RKO (cell line): ENCODE measurements at places on chromosomes 6 and 20.

- no peak for DNase-seq
Observed at GRCh38 chr20:48892891-48893290, 28.6 kb upstream of the ARFGEF2 start.

DNA sequence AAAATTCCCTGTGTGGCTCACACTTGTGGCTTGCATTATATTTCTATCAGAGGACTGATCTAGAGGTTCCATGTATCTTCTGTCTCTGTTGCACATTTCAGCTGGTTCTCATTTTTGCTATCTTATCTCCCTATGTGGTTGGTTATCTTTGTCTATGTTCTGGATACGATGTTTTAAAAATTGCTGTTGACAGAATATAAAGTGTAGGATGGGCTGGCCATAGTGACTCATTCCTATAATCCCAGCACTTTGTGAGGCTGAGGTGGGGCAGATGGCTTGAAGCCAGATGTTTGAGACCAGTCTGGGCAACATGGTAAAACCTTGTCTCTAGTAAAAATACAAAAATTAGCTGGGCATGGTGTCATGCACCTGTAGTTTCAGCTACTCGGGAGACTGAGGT is 9.9 kb upstream of the ULBP3 start:
- no peak for DNase-seq

- peak; percentile 86 for DNase-seq
Observed at GRCh38 chr6:28982476-28983266, 22.4 kb downstream of the ZNF311 start.

GRCh38 chr6:22448291-22448711 is 121.1 kb upstream of the HDGFL1 start:
- no peak for DNase-seq

GRCh38 chr6:144559865-144560593 is 274.9 kb downstream of the UTRN start:
- no peak for DNase-seq

GRCh38 chr6:111809264-111809663 is 64.0 kb downstream of the FYN start:
- DNase-seq: no peak

GRCh38 chr6:47484616-47485015 is 7.0 kb downstream of the CD2AP start:
- DNase-seq: peak; percentile 61

DNA sequence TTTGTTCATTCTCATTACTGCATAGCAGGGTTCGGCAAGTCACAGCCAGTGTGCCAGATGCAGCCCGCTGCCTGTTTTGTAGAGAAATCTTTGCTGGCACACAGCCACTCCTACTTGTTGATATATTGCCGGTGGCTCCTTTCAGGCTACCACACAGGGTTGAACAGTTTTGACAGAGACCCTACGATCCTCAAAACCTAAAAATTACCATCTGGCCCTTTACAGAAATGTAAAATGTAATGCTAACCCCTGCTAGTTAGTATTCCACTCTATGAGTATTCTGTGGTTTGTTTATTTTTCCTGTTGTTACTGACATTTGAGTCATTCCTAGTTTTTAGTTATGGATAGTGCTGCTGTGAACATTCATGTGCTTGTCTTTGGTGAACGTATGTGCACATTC is 11.5 kb downstream of the DHX35 start:
- no peak for DNase-seq

DNA sequence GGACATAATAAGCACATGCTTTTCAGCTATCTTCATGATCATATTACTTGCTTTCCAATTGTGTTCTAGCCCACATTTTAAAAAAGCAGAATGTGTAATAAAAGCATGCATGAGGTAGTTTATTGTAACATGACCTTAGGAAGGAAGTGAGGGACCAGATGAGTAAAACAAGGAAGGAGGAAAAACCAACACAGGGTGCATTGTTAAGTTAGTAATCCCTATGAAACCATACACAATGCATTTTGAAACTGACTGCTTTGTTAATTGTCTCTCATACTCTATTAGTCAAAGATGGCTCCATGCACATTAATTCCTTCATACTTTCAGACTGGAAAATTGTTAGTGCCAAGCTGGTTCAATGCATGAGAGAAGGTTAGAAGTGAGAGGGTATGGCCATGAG is 37.7 kb upstream of the CENPW start:
- no peak for DNase-seq
